Erythroblast (primary cell): ENCODE measurements at places on chromosomes 1 and 21.

- no peak for DNase-seq
These were observed 63.1 kb downstream of the LAMC2 start for GRCh38 chr1:183248989-183249691.

DNA sequence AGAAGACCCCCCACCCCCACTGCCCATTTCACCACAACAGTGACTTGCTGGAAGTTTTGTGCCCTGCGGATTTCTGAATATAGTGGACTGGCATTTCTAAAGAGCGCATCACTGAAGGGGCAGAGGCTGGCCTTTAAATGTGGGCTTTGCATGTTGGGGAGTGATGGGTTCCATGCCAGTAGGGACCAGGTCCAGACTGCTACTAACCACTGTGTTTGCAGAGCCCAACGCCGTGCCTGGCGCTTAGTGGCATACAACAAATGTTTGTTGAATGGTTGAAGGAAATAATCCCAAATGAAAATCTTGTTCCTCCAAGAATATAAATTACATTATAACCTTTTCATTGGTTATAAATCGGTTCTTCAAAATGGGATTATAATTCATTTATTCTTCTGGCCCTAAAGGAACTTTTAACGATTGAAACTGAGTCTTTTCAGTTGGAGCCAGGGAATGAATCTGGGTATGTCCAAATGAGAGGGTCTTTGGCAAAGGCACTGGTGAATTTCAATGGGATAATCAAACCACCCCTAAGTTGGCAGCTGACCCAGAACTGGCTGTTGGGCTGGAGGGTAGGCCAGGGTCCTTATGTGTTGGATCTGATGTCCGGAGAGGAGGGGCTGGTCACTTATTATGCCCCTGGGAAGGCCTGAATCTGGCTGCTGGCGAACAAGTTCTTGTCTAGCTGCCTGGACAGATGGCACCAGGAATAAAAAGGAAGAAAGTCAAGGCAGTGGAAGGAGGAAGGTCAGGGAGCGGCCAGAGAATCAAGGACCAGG is 13.8 kb upstream of the SDHB start:
- no peak for DNase-seq

DNA sequence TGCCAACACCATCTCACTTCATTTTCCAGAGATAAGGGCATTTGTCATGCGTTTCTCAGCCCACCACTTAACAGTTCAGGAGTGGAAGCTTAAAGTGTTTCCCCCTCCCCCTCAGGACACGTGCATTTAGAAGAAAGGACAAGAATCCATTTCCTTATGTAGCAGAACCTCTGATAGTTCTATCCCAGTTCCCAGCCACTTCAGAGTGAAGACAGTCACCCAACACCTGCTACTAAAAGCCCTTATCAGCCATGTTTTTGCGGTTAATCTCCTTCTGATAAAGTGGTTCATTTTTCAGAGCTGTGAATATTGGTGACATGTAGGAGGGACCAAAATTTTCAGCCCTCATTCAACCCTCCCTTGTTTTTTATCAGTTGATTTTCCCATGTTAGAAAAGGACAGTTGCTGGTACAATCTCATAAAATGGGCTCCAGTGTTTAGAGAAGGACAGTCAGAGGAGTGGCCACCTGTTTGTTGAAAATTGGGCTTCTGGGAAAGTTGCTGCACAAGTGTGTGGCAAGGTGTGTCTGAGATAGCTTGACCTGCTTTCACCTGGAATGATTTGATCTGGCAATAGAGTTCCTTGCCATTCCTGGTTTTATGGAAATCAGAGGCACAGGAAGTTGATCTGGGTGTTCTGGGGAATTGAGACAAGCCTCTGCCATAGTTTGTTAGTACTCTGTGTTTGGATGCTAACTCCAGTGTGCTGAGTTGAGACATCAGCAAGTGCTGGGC is 114.0 kb downstream of the PPP1R12B start:
- peak; percentile 74 for DNase-seq

- no peak for DNase-seq
These were observed 5.2 kb downstream of the INKA2 start for GRCh38 chr1:111733992-111734341.

GRCh38 chr1:246012341-246012740 is 494.7 kb downstream of the SMYD3 start:
- peak; percentile 52 for DNase-seq

DNA sequence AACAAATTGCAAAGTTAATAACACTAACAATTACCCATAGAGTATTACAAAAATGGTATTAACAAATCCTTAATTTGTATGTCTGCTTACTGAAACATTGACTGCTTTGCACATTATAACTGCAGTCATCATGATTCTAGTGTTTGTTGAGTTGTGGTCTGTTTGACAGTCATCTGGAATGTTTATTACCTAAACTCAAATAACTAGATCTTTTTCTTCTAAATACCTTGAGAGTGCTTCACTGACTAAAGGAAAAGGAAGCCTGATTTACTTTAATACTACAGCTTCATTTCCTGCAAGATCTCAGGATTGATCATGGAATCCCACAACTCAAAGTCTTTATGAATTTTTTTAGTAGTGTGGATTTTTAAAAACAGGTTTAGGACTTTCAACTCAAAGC is 70.0 kb downstream of the HMCN1 start:
- DNase-seq: no peak

DNA sequence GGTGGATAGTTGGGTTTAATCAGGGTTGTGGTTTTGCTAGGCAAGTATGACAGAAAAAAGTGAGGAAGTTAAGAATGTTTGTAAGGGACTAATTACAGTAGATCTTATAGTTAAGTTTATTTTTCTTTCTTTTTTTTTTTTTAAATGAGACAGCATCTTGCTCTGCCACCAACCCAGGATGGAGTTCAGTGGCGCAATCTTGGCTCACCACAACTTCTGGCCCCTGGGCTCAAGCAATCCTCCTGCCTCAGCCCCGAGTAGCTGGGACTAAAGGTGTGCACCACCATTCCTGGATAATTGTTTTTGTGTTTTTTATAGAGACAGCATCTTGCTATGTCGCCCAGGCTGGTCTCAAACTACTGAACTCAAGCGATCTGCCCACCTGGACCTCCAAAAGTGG is 41.7 kb downstream of the EYA3 start:
- DNase-seq: no peak
